Activated CD8-positive, alpha-beta memory T cell treated with anti-CD3 and anti-CD28 coated beads for 36 hours (primary cell): ENCODE measurements at places on chromosomes 12 and 14. TPM values are rescaled to one million over a fixed set of nuclear protein-coding genes. Genes with fewer than 3 reads are reported as not detected.

Gene CLEC6A
- not detected for total RNA-seq

Gene AMHR2
- not detected for total RNA-seq

Gene EPYC
- not detected for total RNA-seq

Gene SLC4A8
- 3.7 TPM for total RNA-seq

Gene OR6C74
- not detected for total RNA-seq

Gene GLIPR1L1
- not detected for total RNA-seq

Gene METTL17
- total RNA-seq, result 106 TPM

Gene TMEM52B
- total RNA-seq, result not detected

Gene LRRC9
- not detected for total RNA-seq

Gene EML1
- total RNA-seq, result 1.3 TPM

Gene PA2G4
- 514 TPM for total RNA-seq

Gene ARID2
- 23.8 TPM for total RNA-seq

Gene SERPINA10
- not detected for total RNA-seq

Gene BAZ2A
- 81.1 TPM for total RNA-seq

Gene PGF
- total RNA-seq, result 0.17 TPM

Gene NTN4
- total RNA-seq, result not detected
